ENCODE measurements at places on chromosomes 16 and 17. TPM values are rescaled to one million over a fixed set of nuclear protein-coding genes. Genes with fewer than 3 reads are reported as not detected.

- peak; percentile 61 for DNase-seq
These were observed 6.6 kb downstream of the WFIKKN2 start for GRCh38 chr17:50841949-50842354.

GRCh38 chr16:80441935-80442334, 98.9 kb upstream of the DYNLRB2 start:
- no peak for DNase-seq

GRCh38 chr17:55437159-55437605, 15.5 kb upstream of the MMD start:
- no peak for DNase-seq

DNA sequence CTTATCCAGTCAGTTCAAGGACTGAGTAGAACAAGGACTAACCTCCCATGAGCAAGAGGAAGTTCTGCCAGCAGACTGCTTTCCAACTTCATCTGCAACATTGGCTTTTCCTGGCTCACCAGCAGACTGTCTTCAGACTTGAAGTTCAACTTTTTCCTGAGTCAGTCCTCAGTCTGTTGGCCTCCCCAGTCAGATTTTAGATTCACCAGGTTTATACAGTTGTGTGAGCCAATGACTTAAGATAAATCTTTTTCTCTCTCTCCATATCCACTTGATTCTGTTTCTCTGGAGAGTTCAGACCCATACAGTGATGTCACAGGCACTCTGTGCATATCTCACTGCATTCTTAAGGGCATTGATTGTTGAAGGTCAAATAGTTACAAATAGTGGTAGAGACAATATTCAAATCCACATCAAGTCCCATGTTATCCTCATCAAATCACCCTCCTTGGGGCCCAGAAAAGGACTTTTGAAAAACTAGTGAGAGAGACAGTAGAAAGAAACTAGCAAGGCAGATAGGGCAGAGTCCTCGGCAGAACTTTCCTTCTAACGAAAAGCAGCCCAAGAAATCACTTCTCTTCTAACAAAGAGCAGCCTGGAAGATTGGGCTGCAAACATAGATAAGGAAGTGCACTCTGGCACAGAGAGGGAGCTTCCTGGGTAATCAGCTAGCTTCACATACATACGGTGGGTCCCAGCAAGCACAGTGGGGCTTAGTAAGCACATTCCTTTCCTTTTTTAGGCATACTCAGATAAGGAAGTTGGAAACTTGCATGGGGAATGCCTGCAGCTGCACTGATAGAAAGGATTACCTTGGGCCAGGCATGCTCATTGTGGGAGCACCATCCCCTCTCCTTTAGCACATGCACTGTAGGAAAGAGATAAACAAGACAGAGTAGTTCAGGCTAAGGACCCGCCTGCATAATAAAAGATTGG, 132.3 kb upstream of the FAM20A start:
- DNase-seq: no peak

DNA sequence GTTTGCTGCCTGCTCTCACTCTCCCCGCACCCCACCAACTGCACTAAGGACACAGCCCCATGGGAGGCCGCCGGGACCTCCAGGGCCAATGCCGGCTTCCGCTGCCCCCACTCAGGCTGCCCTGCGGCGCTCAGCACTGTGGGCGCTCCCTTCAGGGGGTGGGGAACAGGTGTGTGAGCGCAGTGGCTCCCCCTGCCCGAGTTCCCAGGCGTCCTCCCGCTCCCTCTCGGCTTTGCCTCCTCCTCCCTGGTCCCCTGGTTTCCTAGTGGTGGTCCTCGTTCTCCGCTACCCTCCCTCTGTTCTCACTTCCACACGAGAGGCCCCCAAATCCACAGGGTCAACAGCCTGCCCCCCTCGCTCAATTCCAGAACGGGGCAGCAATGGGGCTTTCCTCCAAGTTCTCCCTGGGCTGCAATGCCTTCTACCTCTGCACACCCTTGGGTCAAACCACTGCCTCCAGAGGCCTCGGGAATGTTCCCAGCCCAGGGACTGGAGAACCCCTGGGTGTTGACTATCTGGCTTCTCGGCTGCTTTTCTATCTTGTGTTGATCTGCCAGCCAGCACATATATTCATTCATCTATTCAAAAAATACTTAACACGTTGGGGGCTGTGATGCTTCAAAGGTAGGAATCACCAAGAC, 9.9 kb downstream of the FOXJ1 start:
- DNase-seq: no peak

DNA sequence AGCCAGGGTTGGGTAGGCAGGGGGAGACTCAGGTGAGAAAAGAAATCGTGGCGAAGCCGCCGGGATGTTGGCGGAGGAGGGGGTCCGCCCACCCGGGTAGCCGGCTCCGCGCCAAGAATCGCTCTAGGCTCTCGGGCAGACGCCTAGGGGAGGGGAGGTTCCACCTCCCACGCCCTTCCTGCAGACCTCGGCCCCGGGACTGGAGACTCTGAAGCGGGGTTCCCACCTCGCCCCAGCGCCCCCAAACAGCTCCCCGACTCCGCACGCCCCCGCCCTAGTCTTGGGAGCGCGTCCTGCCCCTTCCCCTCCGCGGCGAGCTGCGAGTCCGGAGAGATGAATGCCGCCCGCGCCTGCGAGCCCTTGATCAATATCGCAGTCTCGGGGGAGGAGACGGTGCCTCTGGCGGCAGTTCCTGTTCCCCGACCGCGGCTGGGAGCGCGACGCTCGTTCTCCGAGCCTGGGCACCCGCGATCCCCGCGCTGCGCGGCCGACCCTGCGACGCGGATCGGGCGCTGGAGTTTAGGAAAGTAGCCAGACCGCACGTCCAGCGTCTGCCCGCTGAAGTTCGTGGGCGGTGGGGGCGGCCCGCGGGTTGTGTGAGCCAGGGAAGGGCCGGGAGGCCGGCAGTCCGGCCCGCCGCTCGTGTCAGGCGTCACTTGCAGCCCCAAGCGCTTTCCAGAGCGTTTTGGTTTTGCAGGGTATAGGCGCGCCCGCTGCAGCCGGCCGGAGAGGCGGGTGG, 790 bp downstream of the CRHR1 start:
- DNase-seq: peak; percentile 45

GRCh38 chr17:29787995-29788394, 142.0 kb downstream of the SSH2 start:
- DNase-seq: no peak

GRCh38 chr16:71895679-71896365, 491 bp downstream of the IST1 start:
- DNase-seq: peak; percentile 40

- no peak for DNase-seq
These were observed 692 bp upstream of the KCNJ16 start for GRCh38 chr17:70074236-70074830.

DNA sequence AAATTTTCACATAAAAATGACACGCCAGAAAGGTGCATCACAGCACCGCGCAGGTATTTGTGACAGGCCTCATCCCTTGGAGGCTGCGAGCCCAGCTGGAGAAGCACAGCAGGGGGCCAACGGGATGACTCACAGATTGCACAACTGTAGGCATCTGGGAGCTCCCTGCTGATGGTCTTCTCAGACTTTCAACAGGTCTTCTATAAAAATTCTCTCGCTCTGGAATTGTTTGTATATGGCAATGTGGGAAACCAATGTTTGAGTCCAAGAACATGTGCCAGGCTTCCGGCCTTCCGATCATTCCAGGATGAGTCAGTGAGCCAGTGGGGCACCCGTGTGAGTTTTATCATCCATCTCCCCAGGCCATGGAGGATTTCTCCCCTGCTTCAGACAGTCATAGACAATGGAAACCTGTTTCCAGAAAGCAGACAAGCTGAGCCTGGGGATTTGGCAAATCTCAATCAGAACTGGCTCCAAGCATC, 24.1 kb upstream of the ADORA2B start:
- no peak for DNase-seq

GRCh38 chr16:67025210-67025550, 3.8 kb upstream of the CBFB start:
- no peak for DNase-seq

- peak; percentile 81 for DNase-seq
These were observed 1.2 kb downstream of the NGFR start for GRCh38 chr17:49496183-49496866.

- DNase-seq: no peak
These were observed 39.8 kb upstream of the MYLK3 start for GRCh38 chr16:46787909-46788308.

GRCh38 chr16:64907844-64908243, 214.0 kb downstream of the CDH11 start:
- DNase-seq: no peak

LITAFD gene
- total RNA-seq: not detected

ANKRD40CL gene
- not detected for total RNA-seq

SRCIN1 gene
- total RNA-seq: 0.06 TPM

SLC38A8 gene
- not detected for total RNA-seq

KIF18B gene
- total RNA-seq: 109 TPM

CDK3 gene
- 7.1 TPM for total RNA-seq

SMPD3 gene
- 4.6 TPM for total RNA-seq

SOX15 gene
- 0.71 TPM for total RNA-seq

All from activated CD4-positive, alpha-beta T cell treated with anti-CD3 and anti-CD28 coated beads, Interleukin-2, amount 10 ng/mL, durations not matched to agents 7 days and 5 days (primary cell).